SK-N-MC (cell line): ENCODE measurements at places on chromosomes 7 and 10.

GRCh38 chr7:25379351-25380300, 151.3 kb upstream of the NPVF start:
- no peak for DNase-seq

GRCh38 chr7:27482219-27482618, 180.5 kb downstream of the HIBADH start:
- DNase-seq, result no peak

- no peak for DNase-seq
These were observed 177.4 kb downstream of the CELF2 start for GRCh38 chr10:11194859-11195586.

DNA sequence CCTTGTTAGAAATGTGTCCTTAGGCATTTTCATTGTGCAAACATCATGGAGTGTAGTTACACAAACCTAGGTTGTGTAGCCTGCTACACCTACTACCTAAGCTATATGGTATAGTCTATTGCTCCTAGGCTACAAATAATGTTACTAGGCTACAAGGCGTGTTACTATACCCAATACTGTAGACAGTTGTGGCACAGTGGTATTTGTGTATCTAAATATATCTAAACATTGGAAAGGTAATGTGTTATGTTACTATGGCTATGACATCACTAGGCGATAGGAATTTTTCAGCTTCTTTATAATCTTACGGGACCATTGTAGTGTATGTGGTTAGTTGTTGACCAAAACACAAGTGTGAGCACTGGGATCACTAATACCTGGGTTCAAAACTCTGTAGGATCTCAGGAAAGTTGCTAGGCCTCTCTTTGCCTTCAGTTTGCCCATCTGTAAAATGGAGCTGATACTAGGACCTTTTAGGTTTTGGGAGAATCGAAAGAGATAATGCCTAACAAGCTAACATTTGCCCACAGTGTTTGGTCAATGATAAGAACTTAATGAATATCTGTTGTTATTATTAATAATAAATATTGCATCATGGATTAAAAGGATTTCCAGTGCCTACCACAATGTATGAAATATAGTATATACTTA, 2.7 kb downstream of the BICC1 start:
- no peak for DNase-seq

DNA sequence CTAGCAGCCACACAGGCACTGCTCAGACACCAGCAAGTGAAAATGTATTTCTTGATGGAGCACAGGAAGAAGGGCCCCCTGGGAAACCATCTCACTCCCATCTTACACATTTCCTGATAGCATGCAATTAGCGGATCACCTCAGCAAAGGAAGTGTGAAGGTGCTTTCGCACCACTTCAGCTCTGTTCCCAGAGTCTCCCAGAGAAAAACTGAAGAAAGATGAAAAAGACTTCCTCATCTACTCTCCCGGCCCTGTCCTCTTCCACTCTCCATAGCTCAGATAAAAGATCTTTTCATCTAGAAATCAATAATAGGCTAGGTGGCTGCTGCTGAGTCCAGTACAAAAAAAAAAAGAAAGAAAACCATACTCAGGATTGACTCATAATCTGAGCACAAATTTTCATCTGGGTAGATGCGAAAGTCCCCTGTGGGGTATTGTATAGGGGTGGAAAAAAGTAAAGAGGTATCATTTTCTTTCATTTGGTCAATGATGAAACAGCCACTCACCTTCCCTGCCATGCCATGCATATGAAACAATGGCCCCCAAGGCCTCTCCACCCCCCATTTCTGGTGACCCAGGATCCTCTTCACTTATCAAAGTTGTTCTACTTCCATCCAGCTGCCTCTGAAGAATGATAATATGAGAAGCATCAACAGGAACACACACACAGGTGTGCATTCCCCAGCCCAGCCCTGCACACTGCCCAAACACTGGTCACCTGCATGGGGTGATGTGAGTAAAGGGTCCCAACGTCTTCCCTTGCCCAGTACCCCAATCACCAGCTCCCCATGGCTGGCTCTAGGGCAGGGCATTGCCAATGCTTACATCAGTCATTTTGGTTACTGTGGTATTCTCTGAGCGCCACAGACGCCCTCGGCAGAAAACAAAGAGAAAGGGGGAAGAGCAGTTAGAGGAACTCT, 48.8 kb upstream of the DGKI start:
- DNase-seq, result no peak

DNA sequence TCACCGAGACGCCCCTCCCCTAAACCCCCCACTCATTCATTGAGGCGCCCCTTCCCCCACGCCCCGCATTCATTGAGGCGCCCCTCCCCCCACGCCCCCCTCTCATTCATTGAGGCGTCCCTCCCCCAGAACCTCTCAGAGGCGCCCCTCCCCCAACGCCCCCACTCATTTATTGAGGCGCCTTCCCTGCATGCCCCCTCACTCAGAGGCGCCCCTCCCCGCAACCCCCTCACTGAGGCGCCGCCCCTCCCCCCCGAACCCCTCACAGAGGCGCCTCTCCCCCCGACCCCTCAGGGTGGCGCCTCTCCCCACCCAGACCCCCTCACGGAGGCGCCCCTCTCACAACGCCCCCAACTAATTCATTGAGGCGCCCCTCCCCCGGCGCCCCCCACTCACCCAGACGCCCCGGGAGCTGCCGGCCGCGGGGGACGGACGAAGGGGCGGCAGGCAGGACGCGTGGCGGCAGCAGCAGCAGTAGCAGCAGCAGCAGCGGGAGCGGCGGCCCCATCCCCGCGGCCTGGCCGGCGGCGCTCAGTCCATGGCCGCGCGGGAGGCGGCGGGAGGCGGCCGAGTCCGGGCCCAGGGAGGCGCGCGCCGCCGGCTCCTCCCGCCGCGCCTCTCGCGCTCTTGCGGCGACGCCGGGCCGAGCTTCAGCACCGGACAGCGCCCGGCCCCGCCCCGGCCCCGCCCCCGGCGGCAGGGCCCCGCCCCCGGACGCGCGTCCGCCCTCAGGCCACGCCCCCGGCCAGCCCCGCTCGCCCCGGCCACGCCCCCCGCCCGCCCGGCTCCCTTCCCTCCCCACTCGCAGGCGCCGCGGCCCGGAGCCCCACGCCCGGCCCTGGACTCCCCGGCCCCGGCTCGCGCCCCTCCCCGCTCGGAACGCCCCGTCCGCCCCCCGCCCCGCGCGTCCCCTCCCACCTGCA, at the start of gene PTPRN2:
TSS of gene PTPRN2 (minus strand) at position 662 of the 923 bp plus-strand sequence.
- DNase-seq, result no peak

DNA sequence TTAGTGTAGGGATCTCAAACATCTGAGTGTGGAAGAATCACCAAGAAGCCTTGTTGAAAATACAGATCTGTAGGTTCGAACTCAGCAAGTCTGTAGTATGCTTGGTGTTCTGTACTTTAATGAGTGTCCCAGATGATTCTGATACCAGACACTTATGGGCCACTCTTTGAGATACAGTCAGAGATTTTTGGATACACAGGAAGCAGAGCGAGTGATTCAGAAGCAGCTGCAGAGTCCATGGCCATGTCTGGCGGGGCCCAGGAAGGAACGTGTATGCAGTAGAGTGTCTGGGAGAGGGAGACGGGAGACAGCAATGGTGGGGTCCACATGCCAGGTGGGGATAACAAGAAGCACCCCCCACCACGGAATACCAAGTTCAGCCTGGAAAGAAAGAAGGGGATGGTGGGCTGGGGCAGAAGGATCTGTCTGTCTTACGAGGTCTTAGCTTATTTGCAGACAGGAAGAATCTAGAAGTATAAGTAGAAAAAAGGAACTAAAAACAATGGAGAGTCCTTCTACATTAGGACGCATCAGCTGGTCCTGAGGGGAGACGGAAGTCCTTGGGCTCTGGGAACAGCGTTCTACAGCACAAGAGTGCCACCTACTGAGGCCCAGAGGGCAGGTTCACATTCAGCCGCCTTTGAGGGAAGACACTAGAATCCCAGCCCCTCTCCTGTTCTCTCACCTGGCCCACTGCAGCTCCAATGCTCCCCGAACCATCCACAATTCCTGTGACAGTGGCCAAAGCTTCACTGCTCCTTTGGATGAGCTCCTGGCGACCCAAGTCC, 55.4 kb downstream of the SLC37A3 start:
- DNase-seq, result no peak

DNA sequence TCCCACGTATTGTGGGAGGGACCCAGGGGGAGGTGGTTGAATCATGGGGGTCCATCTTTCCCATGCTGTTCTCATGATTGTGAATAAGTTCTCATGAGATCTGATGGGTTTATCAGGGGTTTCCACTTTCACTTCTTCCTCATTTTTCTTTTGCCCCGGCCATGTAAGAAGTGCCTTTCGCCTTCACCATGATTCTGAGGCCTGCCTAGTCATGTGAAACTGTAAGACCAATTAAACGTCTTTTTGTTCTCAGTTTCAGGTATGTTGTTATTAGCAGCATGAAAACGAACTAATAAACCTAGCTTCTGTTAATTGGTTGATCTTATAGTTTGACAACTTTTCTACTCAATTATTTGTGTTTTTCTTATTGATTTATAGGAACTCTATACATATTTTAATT, 206.3 kb downstream of the NXPH1 start:
- DNase-seq, result no peak

DNA sequence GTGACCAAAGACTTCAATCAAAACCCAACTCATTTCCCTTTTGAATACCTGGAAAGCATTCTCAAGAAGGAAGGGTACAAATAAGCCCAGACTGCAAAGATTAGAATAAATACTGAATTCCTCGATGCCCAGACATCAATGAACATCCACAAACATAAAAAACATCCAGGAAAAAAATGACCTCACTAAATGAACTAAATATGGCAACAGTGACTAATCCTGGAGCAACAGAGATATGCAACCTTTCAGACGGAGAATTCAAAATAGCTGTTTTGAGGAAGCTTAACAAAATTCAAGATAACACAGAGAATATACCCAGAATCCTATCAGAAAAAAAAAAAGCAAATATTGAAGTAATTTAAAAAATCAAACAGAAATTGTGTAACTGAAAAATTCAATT, 43.2 kb downstream of the PCLO start:
- no peak for DNase-seq

DNA sequence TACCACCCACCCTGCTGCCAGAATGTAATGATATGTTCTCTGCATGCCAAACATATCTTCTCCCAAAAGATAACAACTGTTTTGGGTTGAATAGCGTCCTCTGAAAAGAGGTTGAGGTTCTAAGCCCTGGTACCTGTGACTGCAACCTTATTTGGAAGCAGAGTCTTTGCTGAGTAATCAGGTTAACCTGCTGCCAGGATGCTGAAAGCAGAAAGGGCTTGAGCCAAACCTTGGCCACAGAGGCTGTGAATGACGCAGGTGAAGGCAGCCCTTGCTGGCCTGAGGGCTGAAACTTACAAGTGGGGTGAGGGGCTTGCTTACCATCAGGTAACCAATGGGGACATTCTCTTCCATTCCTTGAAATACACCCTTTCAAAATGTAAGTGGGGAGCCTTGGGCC, 151.8 kb upstream of the RHEB start:
- DNase-seq, result no peak

DNA sequence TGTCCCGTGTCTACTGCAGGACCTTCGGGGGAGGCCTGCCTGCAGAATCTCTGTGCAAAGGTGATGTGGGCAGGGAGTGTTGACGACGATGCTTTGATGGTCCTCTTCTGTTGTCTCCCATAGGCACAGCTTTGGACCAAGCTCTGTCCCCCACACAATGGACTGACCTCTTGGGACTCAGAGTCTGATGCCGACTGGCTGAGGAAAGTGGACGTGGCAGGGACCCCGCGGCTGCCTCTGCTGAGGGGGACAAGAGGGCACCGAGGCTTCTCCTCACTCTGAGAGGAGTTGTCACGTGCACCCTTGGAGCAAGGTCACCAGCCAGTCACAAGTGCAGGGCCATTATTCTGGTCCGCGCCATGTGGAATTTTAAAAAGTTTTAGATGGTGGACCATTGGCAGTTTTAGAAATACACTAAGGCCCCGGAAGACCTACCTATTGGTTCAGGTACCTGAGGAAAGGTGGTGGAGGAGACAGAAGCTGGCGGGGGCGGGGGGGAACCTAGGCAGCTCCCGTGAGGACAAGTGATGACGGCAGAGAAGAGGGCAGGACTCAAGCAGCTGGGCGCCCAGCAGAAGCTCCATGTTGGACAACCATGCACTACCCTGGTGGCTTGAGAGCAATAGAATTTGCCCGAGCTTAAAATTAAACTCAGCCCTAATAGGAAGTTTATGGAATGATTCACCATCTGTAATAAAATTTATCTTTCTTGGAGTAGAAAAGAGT, 331.4 kb downstream of the PTPRN2 start:
- DNase-seq, result no peak

DNA sequence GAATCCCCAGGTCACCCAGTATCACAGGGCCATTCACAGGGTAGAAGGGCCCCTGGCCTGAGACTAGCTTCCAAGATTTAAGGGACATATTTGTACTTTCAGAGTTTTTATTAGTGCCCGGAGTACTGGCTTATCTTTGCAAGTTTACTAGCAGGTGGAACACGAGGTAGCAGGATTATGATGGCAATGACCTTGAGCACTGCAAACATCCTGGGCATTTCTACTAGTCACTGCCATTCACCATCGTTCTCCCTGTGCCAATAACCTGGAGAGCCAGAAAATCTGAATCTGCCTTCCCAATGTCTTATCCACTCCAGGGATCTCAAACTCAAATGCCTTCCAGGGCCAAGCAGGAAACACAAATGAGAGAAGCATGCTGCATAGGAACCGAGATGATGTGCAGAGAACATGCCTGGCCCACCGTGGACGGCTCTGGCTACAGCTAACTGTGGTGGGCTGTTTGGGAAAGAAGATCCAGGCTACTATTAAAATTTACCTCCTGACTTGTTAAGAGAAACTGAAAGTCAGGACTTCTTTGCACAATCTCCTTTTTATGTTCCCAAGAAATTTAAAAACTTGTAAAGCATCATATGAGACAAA, 16.7 kb downstream of the FAM53B start:
- no peak for DNase-seq

DNA sequence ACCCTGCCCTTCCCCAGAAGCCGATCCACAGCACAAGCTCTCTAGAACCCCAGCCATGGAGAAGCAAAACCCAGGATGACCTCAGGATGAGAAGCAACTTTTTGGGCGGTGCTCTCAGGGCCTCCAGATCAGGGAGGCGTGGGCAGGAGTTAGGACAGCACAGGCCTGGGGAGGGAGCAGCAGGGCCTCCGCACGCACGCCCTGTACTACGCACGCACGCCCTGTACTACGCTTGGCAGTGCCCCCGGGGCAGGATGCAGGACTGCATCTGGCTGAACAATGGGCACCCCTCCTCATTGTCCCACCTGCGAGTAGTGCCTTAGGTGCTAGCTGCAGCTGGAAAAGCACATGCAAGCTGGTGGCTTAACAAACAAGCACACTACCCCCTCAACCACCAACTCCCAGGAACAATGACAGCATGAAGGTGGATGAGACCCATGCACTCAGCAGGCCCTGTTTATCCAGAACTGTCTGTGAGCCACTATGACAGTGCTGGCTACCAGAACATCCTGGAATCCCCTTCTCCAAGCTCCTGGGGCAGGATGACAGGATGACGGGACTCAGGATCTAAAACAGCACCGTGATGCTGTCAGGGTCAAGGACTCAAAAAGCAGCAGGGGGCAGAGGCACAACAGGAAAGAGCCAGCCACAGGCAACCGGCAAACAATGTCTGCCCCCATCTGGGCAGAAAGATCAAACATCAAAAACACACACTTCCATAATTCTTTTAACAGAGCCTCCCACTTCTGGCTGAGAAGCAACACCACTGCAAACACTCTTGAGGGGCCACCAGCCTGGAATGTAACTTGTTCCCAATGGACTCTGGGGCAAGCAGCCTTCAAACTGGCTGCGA, 11.8 kb downstream of the PODXL start:
- no peak for DNase-seq

- no peak for DNase-seq
These were observed 136.7 kb downstream of the PLPP4 start for GRCh38 chr10:120593693-120594092.

- DNase-seq, result no peak
These were observed 1.1 kb upstream of the HOXA1 start for GRCh38 chr7:27096768-27097514.

- DNase-seq, result no peak
These were observed 181.6 kb upstream of the NEBL start for GRCh38 chr10:21078410-21079329.
